ENCODE measurements at places on chromosomes 16 and 17.

- DNase-seq = no peak
These were observed 46.9 kb upstream of the HNF1B start for GRCh38 chr17:37791447-37792399.

DNA sequence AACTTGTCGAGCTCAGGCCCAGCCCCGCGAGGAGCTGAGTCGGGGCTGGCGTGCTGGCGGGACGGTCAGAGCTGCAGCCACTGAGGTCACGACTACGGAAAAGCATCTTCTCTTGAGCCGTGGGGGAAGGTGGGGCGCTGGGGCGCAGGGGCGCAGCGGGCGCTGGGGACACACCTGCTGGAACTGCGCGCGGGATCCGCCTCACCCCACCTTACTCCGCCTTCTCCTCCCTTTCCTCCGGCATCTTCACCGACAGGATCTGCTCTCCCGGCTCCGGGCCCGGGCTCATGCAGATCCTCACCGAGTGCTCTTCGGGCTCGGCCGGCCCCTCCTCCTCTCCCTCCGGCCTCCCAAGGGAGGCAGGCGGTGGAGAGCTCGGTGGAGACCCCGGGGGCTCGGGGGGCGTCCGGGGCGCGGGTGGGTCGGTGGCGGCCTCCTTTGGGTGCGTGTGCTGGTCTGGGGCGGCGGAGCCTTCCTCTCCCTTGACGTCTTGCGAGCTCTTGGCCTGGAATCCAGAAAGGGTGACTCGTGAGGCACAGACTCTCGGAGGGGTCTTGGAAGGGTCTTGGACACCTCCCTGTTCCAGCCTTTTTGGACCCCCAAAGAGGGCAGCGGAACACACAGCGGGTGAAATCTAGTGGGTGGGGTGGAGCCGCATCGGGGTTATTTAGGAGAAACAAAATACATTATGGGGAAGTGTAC, 81.8 kb upstream of the KIFC3 start:
- no peak for DNase-seq

- no peak for DNase-seq
These were observed 7.3 kb downstream of the THRA start for GRCh38 chr17:40069751-40070708.

- DNase-seq = no peak
These were observed 2.9 kb upstream of the DOK4 start for GRCh38 chr16:57489229-57489628.

- no peak for DNase-seq
These were observed 4.3 kb downstream of the RHBDF1 start for GRCh38 chr16:67884-68789.

- no peak for DNase-seq
These were observed 14.4 kb downstream of the PIPOX start for GRCh38 chr17:29057361-29057760.

Measured in vagina (tissue), 2 donors.